ENCODE measurements at places on chromosomes 3 and 15.

GRCh38 chr3:105826778-105827634 is 41.8 kb downstream of the CBLB start:
- DNase-seq: no peak

DNA sequence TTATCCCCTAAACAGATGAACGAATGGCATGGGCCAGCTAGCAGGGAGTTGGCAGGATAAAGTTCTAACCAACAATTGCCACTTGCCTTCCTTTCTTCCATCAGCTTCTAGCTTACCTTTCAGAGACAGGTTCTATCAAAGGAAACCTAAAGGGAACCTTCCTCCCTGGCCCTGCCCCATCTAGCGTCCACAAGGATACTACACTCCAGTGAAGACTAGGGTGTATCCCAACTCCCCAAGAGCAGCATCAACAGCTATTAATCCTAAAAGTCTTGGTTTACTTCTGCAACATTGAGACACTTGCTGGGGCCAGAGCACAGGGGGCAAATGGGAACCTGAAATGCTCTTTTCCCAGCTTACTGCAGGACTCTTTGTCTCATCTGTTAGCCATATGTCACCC is 37.0 kb upstream of the TMC3 start:
- DNase-seq: no peak

DNA sequence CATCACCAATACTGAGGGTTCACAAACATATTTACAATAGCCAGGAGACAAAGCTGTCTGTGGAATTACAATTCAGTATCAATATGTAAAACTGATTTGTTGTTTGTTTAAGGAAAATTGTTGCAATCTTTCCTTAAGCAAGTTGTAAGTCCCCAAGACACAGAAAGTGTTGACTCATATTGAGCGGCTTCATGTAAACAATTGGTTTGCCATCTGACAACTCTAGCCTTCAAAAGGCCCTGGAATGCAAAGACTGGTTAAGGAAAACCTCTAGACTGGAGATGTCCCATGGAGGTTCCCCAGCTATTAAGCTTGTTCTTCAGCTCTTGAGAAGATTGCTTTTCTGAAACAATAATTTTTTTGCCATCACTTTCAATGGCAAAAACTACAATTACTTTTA is 283.7 kb upstream of the PROK2 start:
- no peak for DNase-seq

DNA sequence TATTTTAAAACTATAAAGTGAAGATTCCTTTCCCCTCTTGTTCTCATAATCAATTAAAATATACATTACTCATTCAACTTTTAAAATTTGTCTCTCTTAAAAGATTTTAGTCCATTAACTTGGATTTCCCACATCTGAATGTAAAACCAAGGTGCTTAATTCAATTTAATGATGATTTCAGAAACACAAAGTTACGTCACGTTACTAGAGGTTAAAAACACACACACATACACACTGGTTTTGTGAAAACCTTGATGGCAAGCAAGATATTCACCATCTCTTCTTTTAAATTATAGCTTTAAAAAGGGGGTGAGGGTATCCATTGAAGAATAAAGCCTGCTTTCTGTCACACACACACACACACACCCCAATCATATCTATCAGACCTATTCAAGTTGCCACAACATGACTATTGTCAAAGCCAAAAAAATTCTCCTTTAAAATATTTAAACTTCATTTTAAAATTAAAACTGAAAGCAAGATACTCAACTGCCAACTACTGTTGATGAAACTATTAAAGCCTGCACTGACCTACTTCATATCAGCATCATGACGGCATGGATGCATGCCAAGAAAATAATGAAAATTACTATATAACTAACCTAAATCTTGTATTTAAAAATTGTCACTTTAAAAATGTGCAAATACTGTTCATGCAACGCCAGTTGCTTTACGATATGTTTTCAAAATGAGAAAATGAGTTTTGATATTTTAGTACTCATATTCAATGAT is 2.1 kb downstream of the RFX7 start:
- no peak for DNase-seq

GRCh38 chr3:99543796-99544195 is 94.6 kb upstream of the COL8A1 start:
- DNase-seq: no peak

DNA sequence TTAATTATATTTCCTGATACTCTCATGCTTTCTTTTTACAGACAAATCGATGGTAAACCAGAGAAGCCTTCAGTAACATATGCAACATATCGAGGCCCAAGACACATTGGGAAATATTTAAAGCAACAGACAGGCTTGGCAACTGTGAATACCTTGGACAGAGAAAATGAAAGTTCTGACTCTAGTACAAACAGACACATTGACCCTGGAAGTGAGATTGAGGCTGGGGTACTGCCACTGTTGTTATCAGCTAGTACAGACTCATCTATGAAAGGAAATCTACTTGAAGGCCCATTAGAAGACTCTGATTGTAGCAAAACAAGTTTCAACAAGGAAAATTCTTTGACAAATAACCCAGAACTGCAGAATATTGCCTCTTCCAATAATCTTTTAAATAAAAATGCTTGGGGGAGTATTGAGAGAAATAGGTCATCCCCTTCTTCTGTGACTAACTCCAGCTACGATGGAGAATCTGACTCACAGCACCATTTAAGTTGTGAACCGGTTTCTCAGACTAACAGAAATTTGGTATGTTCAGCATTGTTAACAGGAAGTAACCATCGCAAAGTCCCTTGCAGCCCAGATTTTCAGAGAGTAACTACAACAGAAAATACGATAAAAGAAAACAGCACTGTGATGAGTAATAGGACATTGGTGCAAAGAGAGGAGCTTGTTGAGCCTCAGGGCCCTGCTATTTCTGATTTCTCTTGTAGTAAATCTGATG is 50.2 kb downstream of the CRYBG3 start:
- DNase-seq: no peak

GRCh38 chr15:90160781-90161727 is 40.1 kb upstream of the SEMA4B start:
- DNase-seq: peak; percentile 26

DNA sequence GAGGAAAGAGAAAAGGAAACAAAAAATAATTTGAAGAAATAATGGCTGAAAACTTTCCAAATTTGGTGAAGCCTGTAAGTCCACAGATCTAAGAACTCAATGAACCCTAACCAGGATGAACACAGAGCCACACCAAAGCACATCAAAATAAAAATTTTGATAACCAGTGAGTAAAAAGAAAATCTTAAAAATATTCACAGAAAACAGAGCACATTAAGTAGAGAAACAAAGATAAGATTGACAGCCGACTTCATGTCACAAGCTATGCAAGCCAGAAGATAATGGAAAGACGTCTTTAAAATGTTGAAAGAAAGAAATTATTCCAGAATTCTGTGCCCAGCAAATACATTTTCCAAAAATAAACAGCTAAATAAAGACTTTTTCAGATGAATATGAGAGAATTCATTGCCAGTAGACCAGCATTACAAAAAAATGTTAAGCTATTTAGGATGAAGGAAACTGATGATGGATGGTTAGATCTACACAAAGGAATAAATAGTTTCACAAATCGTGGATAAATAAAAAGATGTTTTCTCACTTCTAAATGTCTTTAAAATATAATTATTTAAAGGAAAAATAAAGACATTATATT is 140.2 kb upstream of the SKOR1 start:
- DNase-seq: no peak

- DNase-seq: peak; percentile 43
Measured at GRCh38 chr3:171566803-171567422, 106.7 kb upstream of the TNIK start.

DNA sequence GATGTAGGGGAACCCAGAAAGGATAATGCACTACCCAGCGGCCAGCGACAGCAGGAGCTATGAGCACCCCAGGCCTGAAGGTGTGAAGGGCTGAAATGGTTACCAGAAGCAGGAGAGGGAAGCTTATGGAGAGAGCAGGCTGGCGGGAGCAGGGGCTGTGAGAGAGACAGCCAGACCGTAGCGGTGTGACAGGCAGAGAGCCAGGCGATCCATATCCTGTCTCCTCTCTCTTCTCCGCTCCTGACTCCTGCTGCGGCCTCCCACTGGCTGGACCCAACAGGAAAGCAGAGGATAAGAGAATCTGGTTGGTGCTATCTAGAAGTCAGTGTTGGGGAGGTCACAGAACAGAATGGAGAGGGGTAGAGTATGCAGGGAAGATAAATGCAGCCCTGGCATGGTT is 49.9 kb downstream of the BTD start:
- DNase-seq: no peak

DNA sequence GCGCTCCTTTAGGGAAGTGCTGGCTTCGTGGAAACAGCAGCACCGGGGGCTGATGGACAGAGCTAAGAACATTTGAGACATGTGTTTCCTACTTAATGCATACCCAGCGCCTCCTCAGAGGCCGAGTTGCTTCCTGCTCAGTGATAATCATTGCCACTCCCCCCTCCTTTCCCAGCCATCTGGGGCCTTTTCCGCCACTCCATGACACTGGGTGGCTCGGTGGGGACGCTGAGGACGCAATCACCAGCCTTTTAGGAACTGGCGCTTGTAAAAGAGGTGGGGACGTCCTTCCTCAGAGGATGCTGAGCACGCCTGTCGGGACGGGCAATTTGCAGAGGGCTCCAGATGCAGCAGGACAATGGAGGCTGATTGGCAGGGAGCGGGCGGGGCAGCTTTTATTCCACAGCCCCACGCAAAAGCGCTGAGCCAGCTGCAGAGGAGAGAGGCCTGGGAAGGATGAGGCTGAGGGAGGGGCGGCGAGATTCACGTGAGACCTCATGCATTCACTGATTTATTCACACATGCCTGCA is 22.2 kb upstream of the IQSEC1 start:
- DNase-seq: no peak

DNA sequence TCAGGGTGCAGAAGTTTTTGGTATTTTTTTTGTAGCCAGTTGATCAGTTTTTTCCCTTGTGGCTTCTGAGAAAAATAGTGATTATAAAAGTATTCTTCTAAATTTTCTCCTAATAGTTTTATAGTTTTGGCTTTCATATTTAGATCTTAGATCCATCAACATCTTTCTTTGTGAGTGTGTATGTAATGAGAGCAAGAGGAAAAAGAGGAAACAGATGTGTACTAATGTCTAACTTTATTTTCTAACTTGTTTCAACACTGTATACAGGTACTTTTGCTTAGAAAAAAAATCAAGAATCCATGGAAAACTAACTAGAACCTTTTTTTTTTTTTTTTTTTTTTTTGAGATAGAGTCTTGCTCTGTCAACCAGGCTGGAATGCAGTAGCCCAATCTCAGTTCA is 53.1 kb downstream of the ARRDC4 start:
- DNase-seq: no peak

DNA sequence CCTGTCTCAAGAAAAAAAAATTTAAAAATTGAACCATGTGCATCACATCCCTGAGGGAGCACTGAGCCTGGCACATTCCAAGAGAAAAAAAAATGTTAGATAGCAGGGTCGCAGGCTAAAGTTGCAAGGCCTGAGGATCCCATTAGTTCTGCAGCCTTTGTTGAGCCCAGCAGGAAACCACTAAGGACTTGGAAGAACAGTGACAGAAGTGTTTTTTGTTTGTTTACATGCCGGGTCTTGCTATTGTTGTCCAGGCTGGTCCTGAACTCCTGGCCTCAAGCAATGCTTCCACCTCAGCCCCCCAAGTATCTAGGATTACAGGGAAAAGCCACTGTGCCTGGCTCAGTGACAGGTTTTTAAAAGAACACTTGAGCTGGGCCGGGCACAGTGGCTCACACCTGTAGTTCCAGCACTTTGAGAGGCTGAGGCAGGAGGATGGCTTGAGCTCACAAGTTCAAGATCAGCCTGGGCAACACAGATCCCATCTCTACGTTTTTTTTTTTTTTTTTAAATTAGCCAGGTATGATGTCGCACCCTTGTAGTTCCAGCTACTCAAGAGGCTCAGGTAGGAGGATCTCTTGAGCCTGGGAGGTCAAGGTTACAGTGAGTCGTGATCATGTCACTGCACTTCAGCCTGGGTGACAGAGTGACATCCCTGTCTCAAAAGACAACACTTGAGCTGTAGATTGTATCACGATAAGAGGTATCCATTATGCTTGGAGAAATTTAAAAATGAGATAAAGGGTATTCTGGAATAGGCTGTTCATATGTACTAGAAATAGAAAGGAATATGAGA is 15.2 kb downstream of the CHAC1 start:
- no peak for DNase-seq

DNA sequence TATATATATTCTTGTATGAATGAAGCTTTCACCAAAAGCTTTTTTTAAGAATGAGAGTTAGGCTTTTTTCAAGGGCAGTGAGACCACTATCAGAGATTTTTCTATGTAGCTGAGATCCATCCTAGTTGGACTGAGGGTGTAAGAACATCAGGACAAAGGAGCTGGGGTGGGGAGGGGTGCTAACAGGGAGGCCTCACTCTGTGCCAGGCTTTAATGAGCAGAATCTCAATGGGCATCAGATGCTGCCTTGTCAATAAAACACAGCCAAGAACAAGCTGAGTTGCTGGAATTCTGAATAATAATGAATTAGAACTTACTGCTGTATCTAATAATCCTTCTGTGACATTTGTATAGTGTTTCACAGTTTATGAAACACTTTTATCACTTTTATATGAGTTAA is 41.4 kb upstream of the USP3 start:
- DNase-seq: no peak

GRCh38 chr3:186128158-186128557 is 19.3 kb upstream of the ETV5 start:
- no peak for DNase-seq

- no peak for DNase-seq
Measured at GRCh38 chr15:95174301-95175259, 943.2 kb downstream of the MCTP2 start.

- no peak for DNase-seq
Measured at GRCh38 chr15:38687775-38688495, 123.3 kb upstream of the RASGRP1 start.

GRCh38 chr3:73479325-73479724 is 145.4 kb downstream of the PDZRN3 start:
- no peak for DNase-seq

DNA sequence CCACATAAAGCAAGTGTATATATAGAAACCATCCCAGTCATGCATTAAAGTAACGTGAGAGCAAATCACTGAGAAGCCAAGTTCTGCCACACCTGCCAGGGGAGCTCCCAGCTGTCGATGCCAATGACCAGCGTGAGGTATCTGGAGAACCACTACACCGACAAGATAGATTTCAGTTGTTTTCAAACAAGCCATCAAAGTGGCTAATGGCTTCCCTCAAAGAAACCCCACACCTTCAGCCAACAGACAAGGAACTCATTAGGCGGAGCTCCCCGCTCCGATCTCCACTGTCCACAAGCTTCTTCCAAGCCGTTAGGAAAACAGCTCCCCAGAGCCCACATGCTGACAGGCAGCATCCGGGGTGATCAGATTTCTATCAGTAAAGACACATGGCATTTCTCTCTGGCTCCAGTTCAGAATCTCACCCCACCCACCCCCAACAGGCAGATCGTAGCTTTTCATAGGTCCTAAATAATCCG is 54.2 kb upstream of the SPATA12 start:
- peak; percentile 36 for DNase-seq

DNA sequence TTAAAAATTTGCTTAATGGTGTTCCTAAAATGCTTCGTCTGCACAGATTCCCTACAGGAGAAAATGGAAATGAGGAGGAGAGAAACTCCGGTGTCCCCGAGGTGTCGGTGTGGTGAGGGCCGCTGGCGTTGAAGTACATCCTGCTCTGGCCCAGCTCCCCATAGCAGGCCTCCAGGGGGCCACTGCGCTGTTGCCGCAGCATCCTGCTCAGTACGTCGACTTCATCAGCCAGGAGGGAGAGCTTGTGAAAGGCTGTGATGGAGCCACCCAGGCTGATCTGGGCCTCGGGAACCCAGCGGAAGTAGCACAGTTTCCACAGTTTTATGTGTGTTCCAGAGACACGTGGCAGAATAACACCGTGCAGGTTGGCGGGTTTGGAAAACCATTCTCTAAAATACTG is 37.8 kb downstream of the FAN1 start:
- DNase-seq: no peak

- peak; percentile 41 for DNase-seq
Measured at GRCh38 chr15:94164202-94164807, 67.1 kb upstream of the MCTP2 start.
